ENCODE measurements at places on chromosomes 2 and 18.

DNA sequence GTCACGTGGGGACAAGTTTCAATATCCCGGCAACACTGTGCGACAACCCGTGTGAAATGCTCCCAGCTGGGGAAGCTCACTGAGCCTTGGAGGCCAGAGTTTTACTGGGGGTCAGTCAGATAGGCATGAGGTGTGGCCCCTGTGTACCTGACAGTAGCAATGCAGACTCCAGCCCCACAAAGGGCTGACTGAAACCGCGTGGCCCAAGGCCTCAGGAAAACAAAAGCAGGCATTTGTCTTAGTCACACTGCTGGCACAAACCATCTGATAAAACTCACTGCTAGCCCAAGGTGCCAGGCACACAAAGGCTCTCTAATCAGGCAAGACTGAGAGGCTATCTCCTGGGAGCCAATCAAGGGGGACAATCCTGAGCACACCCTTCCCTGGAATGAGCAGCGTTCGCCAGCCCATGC lies 786.6 kb upstream of the RAB6C start:
- no peak for DNase-seq

DNA sequence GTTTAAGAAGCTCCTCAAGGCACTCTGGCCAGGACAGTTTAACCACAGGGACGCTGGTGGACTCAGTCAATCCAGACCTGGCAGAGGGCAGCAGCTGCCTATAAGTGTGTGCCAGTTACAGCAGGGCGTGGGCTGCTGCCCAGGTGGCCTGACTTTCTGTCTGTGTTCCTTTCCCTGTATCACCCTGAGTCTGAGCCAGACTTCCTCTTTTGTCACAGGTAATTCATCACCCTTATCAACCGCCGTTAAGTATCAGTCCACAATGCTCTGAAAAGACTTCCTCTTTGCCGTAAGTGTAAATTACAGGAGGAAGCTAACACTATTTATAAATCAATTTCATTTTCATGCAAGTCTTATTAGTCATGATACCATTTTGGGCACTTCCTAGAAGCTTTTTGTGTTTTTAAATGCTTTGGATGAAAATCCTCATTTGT lies 7.0 kb downstream of the LPIN1 start:
- peak; percentile 87 for DNase-seq

- DNase-seq = no peak
Measured at GRCh38 chr2:98847853-98848252, 88.2 kb downstream of the CRACDL start.

GRCh38 chr2:148999451-148999921 lies 39.0 kb upstream of the LYPD6B start:
- no peak for DNase-seq

- DNase-seq = no peak
Measured at GRCh38 chr2:151946899-151947812, 118.9 kb upstream of the ARL5A start.

GRCh38 chr2:150977296-150977695 lies 284.4 kb downstream of the RBM43 start:
- DNase-seq = no peak

GRCh38 chr2:148303161-148303560 lies 282.3 kb downstream of the MBD5 start:
- no peak for DNase-seq

- no peak for DNase-seq
Measured at GRCh38 chr2:152336119-152336853, 1.3 kb downstream of the FMNL2 start.

DNA sequence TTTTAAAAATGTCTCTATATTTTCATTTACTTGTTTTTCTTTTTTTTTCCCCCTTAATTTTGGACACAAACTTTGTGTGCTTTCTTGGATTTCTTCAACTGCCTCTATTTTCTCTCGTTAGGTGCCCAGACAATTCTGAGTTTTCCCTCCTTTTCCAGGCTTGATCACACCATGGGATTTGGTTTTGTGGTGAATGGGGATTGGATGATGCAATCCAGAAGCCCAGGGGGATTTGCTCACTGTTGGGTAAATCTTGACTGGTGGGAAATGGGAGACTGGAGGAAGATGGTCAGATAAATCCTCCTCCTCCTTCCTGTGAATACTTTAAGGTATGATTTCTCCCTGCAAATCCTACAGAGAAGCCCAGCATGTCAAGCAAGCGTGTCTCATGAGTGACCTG lies 19.5 kb upstream of the PAX8 start:
- DNase-seq = no peak

DNA sequence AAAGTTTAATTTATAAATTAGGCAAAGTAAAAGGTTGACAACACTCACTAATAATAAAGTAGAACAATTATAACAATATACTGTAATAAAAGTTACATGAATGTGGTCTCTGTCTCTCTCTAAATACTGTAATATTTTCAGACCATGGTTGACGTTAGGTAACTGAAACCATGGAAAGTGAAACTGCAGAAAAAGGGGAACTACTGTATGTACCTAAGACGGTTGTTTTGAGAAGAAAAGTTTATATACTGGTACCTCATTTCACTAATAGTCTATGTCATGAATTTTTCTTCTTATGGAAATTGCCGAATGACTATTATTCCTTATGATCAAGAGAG lies 166.7 kb upstream of the ZNF521 start:
- DNase-seq = no peak

GRCh38 chr2:33122726-33123125 lies 176.0 kb downstream of the LTBP1 start:
- no peak for DNase-seq

DNA sequence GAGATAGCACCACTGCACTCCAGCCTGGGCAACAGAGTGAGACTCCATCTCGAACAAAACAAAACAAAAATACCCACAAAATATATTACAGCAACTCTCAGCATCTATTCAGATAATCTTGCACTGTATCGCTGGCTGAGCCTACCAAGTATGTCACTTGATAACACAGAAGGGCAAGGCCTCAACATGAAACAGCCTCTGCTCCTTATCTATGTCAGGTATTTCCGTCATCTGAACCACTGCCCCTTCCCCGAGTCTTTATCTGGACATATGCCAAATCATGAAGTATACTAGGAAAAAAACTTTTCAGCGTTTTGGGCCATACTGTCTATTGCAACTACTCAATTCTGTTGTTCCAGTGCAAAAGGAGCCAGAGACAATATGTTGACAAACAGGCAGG lies 17.7 kb downstream of the PDIA6 start:
- no peak for DNase-seq

- no peak for DNase-seq
Measured at GRCh38 chr2:239770246-239770639, 254.9 kb downstream of the NDUFA10 start.

DNA sequence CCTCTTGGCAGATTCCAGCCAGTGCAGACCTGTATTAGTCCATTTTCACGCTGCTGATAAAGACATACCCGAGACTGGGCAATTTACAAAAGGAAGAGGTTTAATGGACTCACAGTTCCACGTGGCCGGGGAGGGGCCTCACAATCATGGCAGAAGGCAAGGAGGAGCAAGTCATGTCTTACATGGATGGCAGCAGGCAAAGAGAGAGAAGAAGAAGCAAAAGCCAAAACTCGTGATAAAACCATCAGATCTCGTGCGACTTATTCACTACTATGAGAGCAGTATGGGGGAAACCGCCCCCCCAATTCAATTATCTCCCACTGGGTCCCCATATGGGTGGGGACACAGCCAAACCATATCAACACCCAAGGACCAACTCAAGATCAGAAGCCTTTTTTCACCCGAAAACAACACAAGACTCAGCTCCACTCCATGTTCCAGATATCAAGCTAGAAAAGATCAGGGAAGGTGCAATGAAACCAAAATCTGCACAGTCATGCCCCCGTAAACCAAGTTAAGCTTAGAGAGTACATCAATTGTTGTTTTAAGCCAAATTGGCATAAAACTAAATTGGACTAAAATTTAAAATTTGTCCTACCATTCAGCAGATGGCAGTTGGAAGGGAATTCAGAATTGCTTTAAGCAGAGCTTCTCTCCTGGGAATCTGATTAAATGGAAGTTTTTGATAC lies 55.6 kb upstream of the FAM124B start:
- DNase-seq = no peak

DNA sequence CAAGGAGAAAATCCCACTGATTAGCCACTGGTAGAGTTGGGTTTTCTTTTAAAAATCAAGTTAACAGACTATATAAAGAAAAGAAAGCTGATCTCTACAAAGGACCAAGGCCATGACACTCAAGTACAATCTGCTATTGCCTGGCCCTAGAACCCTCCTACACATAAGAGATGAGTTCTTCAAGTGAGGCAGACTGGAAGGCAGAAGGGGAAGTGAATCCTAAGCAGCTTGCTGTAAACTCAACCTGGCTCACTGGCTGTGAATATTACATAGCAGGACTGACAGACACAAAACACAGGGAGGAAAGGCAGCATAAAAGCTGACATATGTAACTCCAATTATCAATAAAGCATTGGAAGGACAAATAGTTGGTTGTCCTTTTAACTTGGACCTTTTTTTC lies 65.4 kb downstream of the TRIP12 start:
- no peak for DNase-seq
